Omental fat pad (tissue), 4 donors: ENCODE measurements at places on chromosomes 4 and X.

GRCh38 chr4:7668826-7669225 is 234.1 kb upstream of the PSAPL1 start:
- no peak for DNase-seq

- no peak for DNase-seq
Observed at GRCh38 chrX:24282381-24283126, 31.3 kb downstream of the SUPT20HL2 start.

DNA sequence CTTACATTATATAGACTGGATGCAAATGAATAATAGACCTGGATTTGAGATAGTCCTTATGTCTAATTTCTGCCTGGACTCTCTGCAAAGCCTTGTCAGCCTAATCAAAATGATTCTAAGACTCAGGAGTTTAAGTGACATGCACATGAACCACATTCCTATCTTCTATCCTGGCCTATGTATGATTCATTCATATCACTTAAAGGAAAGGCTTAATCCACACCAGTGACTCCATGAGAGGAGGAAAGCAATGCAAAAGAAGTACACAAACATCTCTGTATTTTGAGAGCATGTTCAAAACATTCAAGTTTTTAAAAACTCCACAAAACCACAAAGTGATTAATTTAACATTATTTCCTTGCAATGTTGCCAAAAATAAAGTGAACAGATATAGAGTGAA is 14.6 kb downstream of the AMOT start:
- DNase-seq = no peak

- no peak for DNase-seq
Observed at GRCh38 chr4:130359542-130359941, 1263.6 kb downstream of the C4orf33 start.

DNA sequence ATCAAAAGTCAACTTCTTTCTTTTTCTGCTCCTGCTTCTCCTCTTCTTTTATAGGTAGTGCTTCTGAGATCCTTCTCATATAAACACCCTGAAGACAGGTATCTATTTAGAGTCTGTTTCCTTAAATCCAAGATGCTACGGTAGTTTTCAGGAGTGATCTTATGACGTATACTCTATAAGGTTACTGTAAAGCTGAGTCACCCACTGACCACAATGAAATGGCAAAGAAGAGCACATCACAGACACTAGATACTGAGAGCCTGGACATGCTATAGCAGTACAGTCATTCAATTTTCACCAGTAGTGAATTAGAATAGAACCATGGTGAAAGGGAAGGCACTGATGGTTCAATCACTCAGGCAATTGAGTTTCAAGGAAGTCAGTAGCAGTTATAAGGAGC is 412.5 kb downstream of the ADAM29 start:
- DNase-seq = no peak

- DNase-seq = no peak
Observed at GRCh38 chr4:110625576-110626257, 2.8 kb upstream of the PITX2 start.

- peak; percentile 31 for DNase-seq
Observed at GRCh38 chrX:47321386-47321785, 49.0 kb upstream of the ZNF157 start.
